Astrocyte of the hippocampus (primary cell): ENCODE measurements at places on chromosomes 1 and 21.
A peak's percentile ranks its signal among the peaks of the same experiment; 100 is the strongest.

GRCh38 chr1:182083851-182084486, 22.5 kb upstream of the ZNF648 start:
- no peak for DNase-seq

- DNase-seq: no peak
Observed at GRCh38 chr1:186768906-186769305, 59.8 kb upstream of the PLA2G4A start.

- no peak for DNase-seq
Observed at GRCh38 chr1:234958706-234959657, 169.7 kb downstream of the TOMM20 start.

DNA sequence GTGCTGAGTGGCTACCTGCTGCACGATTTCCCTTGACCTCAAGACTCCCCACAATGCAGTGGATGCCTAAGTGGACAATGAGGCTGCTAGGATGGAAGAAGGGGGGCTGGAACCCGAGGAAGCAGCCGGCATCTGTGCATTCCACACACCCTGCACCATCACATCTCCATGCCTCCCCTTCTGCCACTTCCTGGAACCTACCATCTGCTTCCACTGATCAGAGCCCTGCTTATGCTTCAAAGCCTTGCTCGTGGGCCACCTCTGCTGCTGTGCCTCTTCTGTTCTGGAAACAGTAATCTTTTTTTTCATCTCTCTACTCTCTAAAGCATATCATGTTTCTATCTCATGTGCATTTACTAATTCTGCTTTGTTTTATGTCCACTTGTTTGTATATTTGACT, 66.2 kb upstream of the WDR26 start:
- no peak for DNase-seq

DNA sequence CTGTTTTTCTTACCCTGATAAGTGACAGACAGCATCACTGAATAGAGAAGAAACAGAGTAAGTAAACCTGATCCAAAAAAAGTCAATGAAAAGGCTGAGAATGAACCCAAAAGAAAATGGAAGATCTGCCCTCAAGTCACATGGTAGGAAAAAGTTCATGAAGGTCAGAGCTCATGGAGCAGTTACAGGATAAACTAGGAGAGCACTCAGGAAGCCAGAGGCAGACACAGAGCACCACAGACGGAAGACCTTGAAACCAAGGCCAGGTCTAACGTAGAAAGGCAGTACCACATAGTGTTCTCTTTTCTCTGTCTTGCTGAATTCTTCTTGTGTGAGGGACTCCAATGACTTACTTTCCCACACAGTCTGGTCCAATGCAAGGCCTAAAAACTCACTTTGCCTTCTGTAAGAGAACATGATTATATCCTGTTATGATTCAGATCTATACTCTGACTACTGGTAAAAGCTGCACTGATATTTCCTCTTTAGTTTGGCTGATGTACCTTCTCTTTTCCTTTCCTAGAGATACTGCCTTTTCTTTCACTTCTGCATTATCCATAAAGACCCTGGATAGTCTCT, 40.8 kb downstream of the RTCA start:
- no peak for DNase-seq

DNA sequence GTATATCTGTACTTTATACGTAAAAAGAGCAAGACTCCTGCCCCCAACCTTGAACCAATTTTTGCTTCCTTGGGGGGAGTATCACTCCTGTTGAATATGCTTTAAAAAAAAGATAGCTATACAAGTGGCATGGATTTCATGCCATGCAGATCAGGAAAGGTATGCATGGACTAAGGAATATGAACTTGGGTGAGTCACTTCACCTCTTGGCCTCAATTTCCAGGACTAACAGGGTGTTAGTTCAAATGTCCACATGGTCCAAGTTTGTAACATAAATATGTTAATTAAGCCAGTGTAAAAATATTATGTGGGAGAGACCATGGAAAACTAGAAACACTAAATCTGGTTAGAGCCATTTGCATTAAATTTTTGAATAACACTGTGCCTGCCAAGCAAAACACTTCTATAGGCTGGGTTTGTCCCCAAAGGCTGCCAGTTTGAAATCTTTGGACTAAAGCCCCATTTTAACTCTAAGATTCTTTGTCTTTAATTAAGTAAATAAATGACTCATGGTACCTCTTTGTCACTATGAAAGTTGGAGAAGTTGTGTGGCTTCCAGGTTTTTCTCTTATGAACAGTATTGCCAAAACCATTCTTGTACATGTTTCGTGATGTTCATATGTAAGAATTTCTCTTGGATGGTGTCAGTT, 33.1 kb downstream of the FAM177B start:
- DNase-seq: peak; percentile 60

- DNase-seq: no peak
Observed at GRCh38 chr1:89436856-89437255, 73.0 kb downstream of the GBP6 start.
